ENCODE measurements at places on chromosomes 2 and 18.

DNA sequence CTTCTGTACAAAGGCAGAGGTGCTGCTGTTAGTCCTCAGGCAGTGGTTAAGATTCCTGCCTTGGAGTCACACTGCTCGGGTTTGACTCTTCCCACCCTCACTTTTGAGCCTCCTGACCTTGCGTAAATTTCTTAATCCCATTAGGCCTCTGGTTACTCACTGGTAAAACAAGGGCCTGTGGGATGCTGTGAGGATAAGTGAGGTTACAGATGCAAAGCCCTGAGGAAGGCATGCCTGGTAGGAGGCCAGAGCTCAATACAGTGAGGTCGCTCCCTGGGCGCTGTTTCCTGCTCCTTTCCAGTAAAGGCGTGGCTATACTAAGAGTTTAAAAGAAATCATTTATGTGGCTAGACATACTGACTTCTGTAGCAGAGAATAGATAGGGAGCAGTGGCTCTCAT, 127.5 kb upstream of the TMEM200C start:
- no peak for DNase-seq

GRCh38 chr18:27778441-27778840, 398.5 kb downstream of the CDH2 start:
- no peak for DNase-seq

DNA sequence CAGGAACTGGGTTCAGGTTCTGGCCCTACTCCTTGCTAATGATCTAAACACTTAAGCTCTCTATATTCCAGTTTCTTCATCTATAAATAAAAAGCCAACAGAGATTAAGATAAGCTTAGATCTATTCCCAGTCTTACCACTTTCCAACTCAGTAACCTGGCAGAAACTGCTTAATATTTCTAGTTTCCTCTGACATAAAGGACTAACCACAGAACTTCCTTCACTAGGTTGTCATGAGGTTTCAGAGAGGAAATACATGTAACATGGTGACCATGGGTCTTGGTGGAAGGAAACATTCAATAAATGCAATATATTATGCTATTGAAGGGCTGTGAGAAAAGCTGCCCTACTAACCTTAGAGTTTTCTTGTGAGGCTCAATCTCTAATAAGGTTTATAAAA, 114.4 kb upstream of the PDE1A start:
- no peak for DNase-seq

DNA sequence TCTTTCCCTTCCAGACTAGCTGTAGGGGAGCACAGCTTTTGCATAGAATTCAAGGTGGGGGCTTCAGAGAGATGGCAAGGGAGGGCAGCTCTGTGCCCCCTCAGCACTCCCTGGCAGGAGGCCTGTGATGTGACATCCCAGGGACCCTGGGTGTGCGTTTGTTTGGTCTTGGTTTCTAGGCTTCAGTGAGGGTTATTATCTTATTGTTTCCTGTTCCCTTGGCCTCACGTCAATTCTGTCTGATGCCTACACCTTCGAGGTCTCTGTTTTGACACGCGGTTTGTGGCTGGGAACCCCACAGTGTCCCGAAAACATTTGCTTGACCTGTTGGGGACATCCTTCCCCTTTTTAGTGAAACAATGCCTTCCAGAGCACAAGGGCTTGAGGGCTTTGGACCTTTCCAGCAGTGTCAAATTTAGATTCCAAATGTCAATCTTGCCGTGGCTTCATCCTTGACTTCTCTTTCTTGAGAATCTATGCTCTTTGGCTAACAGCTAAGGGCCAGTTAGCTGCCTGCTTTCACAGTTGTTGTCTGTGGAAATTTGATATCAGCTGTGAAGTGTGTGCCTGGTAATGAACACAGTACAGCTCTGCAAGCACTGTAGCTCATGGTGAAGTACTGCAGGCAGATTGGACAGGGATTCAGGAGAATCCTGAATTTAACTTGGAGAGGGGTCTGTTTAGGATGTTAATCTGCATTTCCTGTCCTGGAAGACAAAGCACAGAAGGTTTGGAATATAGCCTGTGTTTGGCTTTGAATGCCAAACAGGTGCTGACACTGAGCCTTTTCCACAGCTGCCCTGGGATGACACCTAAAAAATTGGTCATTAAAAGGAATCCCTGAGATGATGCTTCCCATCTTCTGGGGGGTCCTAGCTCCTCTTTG, 108.2 kb upstream of the CXCR4 start:
- peak; percentile 61 for DNase-seq

DNA sequence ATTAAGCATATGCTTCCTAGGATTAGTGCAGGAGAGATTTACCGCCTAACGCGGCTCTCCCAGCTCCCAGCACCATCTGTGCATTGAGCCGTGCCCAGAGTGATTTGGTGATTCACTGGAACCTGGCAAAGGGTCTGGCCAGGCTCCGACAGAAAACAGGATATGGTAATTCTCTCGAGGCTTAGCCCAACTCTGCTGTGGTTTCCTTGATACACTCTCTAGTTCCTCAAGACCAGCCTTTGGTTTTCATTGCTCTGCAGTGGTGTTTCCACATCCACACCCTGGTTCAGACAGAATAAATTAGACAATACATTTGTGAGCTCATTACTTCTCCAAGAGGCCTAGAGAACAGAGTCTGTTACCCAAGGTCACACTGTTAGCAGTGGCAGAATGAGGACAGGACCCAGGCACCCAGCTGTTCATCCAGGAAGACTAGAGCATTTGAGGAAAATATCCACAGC, 23.0 kb upstream of the SMAD2 start:
- DNase-seq, result peak; percentile 32

GRCh38 chr2:199228887-199229819, 228.6 kb downstream of the SATB2 start:
- DNase-seq, result no peak

- no peak for DNase-seq
These were observed 667.6 kb upstream of the ACVR2A start for GRCh38 chr2:147177071-147177857.

- no peak for DNase-seq
These were observed 135.8 kb upstream of the DSEL start for GRCh38 chr18:67652288-67652687.

GRCh38 chr2:19648583-19648982, 253.2 kb downstream of the TTC32 start:
- DNase-seq, result no peak

- DNase-seq, result no peak
These were observed 161.4 kb upstream of the GULP1 start for GRCh38 chr2:188130317-188130716.

- no peak for DNase-seq
These were observed 35.2 kb downstream of the ZNF516 start for GRCh38 chr18:76459687-76460350.

DNA sequence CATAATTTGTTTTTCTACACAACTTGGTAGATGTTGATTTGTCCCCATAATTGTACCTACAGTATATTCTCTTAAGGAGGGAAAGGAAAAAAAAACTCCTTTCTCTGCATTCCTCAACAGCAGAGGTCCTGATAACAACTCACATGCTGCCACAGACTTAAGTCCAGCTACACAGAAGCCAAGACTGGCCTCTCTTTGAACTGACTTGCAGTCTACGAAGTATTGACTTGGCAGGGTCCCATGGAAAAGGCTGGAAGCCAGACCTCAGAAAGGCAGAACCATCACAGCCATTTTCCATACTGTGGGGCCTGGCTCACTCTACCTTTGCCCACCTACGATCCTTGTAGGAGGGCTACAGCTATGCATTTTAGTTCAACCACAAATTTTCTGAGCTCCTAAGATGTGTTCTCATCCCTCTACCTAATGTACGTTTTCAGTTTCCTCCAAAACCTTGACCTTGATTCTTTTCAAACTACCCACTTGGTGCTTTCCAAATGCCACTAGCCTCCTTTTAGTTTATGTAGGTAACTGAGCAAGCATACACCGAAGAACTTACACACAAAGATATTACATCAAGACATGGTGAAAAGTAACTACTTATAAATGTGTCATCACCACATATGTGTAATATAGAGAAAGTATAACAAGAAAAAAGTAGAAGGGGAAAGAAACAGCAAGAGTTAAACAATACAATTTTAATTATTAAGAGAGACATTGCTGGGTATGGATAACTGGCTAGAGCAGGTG, 12.2 kb downstream of the LONRF2 start:
- no peak for DNase-seq

GRCh38 chr18:48358868-48359267, 50.3 kb downstream of the ZBTB7C start:
- DNase-seq, result no peak

DNA sequence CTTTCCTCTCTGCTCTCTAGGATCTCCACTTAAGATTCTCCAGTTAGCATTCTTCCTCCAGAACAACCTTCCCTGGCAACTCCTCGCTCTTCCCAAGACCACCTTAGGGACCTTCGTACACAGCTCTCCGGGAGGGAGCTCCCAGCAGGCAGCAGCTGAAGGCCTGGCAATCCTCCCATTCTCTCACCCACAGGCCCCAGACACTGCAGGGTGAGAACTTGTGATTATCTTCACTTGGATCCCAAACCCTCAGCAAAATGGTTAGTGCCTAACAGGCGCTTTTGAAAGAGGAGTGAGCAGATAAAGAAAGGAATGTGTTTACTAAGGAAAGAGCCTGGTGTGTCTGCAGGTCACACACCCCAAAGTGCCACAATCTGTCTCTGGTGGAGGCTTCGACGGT, 83.8 kb upstream of the SNTG2 start:
- no peak for DNase-seq

GRCh38 chr2:148590612-148591011, 53.9 kb upstream of the EPC2 start:
- no peak for DNase-seq

- DNase-seq, result no peak
These were observed 87.6 kb upstream of the GALNT5 start for GRCh38 chr2:157169889-157170288.

DNA sequence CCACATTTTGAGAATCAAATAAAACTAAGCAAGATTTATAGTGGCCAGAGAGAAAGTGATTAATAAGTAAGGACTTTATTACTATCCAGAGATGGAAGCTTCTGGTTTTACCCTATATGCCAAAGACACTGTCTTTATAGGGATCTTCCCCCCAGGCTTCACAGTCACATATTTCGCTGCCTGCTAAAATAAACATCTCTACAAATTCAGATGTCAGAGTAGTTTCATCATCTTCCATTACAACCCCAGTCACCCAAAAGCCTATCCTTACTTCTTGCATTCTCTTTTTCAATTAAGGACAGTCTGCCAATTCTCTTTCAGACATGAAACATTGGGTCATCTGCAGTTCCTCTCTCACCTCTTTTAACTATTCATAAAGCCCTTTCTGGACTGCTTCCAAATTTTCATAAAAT, 28.3 kb downstream of the CREB1 start:
- DNase-seq, result no peak

- no peak for DNase-seq
These were observed 177.6 kb downstream of the MTX2 start for GRCh38 chr2:176446718-176447414.

DNA sequence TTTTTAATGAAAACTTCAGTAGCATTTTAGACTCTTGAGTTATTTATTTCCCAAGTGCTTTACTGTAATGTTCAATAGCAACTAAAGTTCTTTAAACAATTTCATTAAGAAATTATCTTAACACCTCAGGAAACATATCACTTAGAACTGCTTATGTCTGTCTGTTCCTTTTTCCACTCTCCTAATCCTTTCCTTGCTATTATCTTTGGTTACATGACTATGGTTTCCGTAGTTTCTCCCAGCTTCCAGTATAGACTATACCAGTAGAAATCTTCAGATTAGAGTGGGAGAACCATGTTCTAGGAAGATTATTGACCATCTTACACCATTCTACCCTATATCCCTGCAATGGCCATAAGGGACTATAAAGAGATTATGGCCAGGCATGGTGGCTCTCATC, 280.0 kb downstream of the EXOC6B start:
- no peak for DNase-seq

DNA sequence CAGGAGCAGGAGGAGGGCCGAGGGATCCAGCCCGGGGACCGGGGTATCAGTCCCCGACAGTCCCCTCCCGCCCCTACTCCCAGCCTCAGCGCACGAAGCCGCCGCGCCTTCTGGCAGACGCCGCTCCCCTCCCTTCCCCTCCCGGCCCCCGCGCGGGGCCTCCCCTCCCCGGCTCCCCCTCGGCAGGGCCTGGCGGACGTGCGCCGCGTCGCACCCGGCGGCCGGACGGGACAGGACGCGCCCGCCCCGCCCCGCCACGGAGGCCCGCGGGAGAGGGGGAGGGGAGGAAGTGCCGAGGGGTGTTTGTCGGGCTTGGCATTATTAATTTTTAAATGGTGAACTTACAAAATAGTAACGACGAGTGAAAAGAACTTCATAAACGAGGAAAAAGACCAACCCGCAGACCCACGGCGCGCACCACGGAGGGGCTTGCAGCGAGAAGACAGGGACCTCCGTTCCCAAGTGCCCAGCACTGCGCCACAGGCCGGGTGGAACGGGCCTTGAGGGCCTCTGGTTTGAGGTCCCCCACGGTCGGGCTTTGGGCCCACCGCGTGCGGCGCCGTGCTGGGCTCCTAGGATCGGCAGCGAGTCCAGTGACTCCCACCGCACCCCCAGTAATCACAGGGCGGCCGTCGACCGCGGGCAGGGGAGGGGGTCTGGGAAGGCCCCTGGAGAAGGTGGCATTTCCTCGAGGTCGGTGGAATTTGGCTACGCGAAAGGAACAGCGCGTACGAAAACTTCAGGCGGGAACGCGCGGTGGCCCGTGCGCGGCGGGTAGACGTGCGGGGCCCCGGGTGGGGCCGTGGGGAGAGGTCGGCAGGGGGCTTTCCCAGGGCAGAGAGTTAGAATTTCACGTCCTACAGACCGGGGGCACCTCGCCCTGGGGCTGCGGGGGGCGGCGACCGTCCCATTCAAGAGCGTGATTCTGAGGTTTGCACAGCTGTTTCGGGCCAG, 954 bp upstream of the CTDSP1 start:
- peak; percentile 76 for DNase-seq

- DNase-seq, result no peak
These were observed 258.3 kb downstream of the MBD5 start for GRCh38 chr2:148279216-148279615.

DNA sequence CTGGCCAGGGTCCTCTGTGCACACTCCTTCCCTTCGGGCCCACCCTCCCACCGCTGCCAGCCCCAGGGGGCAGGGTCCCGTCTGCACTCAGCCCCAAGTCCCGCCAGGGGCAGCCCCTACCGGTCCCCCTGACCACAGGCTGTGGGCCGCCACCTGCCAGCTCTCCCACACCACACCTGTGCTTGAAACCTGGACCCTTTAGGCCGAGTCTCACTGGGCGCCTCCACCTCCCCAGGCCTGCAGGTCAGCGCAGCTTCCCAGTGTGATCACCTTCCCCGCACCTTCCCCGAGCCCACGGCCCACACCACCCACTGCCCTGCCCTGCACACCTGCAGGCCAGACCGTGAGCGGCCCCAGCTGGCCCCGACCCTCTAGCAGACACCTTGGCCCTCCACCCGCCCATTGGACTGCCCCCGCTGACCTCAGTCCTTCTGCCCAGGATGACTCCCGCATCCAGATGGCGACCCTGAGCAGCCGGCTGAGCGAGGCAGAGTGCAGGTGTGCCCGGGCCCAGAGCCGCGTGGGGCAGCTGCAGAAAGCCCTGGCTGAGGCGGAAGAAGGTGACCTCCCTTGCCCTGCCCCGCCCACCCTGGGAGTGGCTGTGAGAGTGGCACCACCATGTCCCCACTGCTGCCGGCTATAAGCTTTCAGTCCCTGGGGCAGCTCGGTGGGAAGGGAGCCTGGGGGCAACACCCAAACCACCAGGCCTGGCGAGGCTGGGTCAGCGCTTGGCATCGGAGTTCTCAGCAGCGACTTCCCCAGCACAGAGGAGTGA, 31.3 kb upstream of the SNED1 start:
- DNase-seq, result no peak

GRCh38 chr2:54077088-54077900, 38.1 kb upstream of the ACYP2 start:
- no peak for DNase-seq
